NCI-H2029 (cell line): ENCODE measurements at places on chromosomes 3 and 15.
A peak's percentile ranks its signal among the peaks of the same experiment; 100 is the strongest.

DNA sequence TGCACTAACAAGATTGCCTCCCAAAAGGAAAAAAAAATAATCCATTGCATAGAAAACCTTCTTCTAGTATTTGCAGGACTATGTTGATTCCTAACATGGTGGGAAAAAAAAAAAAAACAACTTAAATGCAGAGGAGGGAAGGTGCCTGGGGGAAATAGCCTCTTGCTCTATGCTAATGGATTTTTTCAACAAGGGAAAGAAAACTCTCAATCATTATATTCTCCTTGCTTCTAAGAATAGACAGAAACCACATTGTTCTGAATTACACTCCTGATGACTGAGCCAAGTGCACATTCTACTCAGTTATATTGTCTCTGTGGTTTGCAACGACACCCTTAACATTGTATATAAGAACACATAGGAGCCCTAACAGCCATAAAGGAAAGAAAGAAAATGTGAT, 760.2 kb downstream of the NAALADL2 start:
- peak; percentile 18 for DNase-seq

GRCh38 chr15:74995779-74996765, 709 bp downstream of the SCAMP5 start:
- peak; percentile 14 for DNase-seq

DNA sequence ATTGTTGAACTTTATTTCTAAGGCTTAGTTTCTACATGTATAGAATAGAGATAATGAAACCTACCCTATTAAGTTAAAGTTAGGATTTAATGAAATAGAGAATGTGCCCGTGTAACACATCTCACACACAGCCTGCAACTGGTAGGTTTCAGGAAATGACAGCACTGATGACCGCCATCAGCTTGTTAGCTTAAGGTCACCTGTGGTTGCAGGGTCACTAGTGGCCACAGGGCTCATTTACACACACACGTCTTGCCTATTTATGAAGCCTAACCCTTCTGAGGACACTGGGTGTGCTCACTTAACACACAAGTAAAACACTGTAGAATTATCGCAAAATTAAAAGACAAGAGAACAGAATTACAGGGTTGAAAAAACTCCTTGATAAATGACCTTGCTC, 20.1 kb downstream of the CHRM5 start:
- no peak for DNase-seq

- DNase-seq, result no peak
Observed at GRCh38 chr15:57780471-57780870, 74.0 kb downstream of the POLR2M start.

- DNase-seq, result no peak
Observed at GRCh38 chr15:99440551-99441443, 125.0 kb upstream of the MEF2A start.
